ENCODE measurements at places on chromosomes 16 and 17.

- DNase-seq = no peak
These were observed 15.5 kb downstream of the MPO start for GRCh38 chr17:58265271-58265670.

- DNase-seq = no peak
These were observed 85.7 kb downstream of the TIMM22 start for GRCh38 chr17:1082579-1082978.

- DNase-seq = no peak
These were observed 10.3 kb upstream of the RNPS1 start for GRCh38 chr16:2278272-2278608.

- DNase-seq = no peak
These were observed 12.6 kb downstream of the UBN1 start for GRCh38 chr16:4859900-4860255.

DNA sequence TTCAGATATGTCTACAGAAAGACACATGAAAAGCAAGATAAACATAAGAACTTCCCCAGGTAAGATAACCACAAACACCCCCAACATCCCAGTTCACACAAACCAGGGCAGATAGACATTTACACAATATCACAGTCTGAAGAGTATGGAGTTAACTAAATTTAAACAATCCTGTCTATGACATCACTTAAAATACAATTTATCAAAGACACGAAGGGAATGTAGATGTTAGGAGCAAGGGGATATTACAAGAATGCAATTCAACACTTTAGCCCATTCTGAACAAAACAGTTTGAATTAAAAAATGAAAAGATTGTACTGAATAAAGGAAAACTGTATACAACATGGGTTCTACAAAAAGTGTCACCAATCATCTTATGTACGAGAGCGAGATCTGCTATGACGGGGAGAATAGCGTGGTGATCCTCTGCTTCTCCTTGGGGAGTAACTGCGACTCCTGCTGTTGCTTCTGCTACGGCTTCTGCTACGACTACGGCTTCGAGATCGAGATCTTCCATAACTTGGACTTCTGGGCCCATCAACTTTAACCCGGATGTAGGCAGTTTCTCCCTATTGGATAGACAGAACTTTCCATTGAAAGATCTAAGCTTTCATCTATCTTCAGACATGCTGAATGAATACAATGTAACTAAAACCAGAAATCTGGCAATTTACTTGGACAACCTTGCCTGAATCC, 1.9 kb downstream of the SRSF1 start:
- no peak for DNase-seq

DNA sequence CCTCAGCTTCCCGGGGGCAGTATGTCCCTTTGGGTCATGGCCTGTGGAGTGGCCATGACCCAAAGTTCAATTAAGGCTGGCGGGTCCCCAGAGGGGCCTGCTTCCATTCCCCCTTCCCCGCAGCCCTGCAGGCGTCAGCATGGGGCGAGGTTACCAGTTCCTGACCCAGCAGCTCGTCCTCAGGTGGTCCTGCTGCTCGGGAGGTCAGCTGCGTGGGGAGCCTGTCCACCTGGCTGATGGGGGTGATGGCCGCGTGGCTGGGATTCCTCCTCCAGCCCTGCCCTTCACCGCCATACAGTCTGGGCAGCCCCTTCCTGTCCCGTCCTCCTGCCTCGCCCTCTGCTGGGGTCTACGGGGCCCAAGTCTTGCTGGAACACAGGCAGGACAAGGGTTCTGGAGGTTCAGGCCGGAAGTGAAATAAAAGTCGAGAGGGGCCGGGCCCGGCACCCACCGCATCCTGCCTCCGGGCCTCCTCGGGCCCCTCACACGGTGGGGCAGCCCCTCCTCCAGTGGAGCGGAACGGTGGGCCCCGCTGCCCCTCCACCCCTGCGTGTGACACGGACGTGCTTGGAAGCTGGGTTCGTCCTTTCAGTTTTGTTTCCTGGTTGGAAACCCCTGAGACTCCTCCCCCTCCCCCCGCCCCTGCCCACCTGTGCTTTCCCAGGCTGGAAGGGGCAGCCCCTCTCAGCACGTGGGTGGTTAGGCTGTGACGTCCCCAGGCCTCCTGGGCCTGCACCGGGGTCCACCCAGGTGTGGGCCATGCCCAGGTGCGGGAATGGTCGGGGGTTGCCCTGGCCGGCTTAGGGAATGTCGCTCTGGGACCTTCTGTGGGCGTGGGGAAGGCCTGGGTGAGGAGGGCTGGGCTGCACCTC, 6.8 kb downstream of the UBALD2 start:
- DNase-seq = peak; percentile 85

GRCh38 chr17:40471846-40472732, 28.8 kb downstream of the IGFBP4 start:
- DNase-seq = no peak

DNA sequence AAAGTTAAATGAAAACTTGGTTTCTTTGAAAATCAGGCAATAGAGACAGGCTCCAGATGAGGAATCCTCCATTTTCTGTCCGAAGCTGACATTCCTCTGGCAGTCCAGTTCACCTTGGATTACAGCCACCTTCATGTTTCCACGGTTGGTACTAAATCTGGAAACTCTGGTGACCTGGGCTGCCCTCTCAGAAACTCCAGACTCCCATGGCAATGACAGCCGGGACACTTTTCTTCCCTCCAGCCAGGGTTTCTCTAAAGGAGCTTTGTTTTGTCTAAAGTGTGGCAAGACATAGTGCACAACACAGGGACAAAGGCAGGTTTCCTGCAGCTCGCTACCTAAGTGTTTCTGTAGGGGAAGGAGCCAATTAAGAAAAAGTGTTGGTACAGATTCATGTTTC, 36.0 kb downstream of the CLUAP1 start:
- DNase-seq = no peak

GRCh38 chr16:11619327-11619851, 32.7 kb upstream of the LITAF start:
- no peak for DNase-seq

DNA sequence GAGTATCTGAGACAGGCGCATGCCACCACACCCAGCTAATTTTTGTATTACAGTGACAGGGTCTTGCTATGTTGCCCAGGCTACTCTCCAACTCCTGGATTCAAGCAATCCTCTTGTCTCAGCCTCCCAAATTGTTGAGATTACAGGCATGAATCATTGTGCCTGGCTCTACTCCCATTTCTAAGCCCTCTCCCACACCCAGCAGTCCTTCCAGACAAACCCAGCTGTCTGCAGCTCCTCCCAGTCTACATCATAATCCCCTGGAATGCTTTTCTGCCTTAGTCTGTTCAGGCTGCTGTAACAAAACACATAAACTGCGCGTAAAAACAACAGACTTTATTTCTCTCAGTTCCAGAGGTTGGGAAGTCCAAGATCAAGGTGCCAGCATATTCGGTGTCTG, 144.5 kb downstream of the GRIN2A start:
- no peak for DNase-seq

GRCh38 chr16:2756288-2757015, 4.0 kb downstream of the SRRM2 start:
- no peak for DNase-seq

DNA sequence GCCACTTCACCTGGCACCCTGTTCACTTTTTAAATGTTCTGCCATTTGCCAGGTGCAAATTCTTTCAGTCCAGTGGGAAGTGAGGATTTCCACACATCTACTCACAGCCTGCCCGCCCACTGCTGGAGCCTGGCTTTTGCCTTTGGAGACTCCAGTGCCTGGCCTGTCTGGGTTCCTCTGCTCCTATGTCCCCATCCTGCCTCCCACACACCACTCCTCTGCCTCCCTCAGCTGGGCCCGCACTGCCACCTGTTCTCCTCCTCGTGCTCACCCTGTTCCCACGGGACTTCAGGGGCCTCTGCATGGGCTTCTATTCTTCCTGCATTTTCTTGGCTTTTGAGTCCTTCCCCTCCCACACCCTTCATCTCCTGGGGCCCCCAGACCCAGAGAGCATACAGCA, 7.9 kb upstream of the NDRG4 start:
- no peak for DNase-seq

- DNase-seq = no peak
These were observed 22.0 kb upstream of the HAS3 start for GRCh38 chr16:69083306-69083941.

DNA sequence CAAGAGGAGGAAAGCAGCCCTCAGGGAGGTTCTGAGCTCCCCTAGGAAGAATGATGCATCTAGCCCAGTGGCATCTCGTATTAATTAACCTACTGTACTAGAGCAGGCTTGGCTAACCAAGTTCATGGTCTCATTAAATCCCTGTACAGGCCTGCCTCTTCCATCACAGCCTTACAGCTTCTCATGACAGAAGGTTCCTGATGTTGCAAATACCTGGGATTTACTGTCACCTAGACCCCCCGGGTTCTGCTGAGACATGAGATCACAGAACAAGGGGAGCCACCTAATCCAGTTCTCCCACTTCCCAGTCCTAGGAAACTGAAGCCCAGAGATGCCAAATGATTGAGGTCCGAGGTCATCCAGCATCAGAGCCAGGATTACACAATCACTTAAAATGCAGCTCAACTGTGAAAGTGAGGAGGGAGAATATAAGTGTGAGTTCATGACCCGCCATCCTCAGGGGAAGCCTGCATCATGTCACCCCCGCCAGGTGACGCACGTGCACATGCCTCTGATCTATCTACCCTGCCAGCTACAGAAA, 23.9 kb downstream of the ACLY start:
- no peak for DNase-seq

DNA sequence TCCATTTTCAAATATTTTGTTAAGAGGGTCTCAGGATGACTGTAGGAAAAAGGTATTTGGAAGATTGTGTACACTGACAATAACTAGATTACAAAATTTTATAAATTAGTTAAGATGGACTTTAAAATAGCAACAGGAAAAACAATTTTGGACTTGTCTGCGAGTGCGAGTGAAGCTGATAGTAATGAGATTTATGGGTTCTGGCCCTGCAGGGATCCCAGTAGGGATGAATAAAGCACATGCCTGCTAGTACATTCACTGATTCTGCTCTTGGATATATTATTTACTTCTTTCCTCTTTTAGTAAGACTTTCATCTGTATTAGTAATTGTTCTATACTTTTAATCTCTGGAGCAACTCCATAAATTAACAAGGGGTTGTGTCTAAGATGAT, 28.2 kb downstream of the PRKCA start:
- no peak for DNase-seq

- no peak for DNase-seq
These were observed 279.0 kb upstream of the IRX5 start for GRCh38 chr16:54651440-54652195.

- DNase-seq = no peak
These were observed 19.6 kb upstream of the QRICH2 start for GRCh38 chr17:76327696-76328095.

GRCh38 chr16:55057866-55058265, 127.2 kb downstream of the IRX5 start:
- DNase-seq = no peak

- DNase-seq = no peak
These were observed 386.4 kb upstream of the TNRC6C start for GRCh38 chr17:77572065-77572601.

DNA sequence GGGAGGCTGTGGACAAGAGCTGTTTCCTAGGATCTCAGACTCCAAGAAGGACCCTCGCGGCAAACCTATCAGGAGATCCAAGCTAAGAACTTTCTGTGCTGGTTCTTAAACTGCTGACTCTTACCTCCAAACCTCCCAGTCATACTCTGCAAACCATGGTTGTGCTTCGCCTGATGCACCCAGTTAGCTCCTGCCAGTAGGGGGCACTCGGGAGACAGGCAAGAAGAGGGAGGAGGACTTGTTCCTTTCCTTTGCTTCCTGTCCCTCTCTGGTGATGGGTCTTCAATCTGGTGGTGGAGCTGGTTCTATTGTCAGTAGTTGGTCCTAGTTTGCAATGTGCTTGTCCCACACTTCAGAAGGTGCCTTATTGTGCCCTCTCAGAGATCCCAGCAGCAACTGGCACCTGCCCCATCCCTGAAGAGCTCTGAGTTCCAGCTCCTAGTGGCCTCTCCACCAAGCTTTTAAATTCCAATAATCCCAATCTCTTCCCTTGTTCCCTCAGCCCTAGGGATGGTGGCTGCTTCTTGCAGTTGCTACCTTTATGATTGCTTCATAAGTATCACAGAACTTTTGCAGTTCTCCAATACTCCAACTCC, 113.5 kb upstream of the RPL38 start:
- no peak for DNase-seq

GRCh38 chr16:59510008-59510424, 775.9 kb upstream of the GOT2 start:
- no peak for DNase-seq

DNA sequence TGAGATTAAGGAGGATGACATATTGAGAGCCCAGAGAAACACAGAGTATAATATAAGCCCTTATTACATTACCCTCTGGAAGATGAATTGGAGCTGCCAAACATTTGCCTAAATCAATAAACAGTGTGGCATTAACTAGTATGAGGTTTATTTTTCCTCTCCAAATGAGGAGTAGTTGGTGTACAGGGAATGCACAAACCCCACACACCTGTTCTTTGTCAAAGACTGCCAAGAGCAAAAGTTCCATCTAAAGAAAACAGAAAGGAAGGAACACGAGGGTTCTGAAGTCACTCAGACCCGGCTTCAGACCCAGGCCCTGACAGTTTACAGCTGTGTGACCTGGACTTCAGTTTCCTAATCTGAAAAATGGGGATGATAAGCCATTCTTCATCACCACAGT, 138.1 kb downstream of the SHISA9 start:
- no peak for DNase-seq

GRCh38 chr17:17021194-17021863, 20.9 kb upstream of the MPRIP start:
- DNase-seq = no peak

- no peak for DNase-seq
These were observed 1.8 kb downstream of the ZNF23 start for GRCh38 chr16:71460236-71460635.

GRCh38 chr16:15439102-15439501, 4.7 kb downstream of the BMERB1 start:
- DNase-seq = no peak

GRCh38 chr17:39809221-39809620, 54.9 kb downstream of the IKZF3 start:
- no peak for DNase-seq

DNA sequence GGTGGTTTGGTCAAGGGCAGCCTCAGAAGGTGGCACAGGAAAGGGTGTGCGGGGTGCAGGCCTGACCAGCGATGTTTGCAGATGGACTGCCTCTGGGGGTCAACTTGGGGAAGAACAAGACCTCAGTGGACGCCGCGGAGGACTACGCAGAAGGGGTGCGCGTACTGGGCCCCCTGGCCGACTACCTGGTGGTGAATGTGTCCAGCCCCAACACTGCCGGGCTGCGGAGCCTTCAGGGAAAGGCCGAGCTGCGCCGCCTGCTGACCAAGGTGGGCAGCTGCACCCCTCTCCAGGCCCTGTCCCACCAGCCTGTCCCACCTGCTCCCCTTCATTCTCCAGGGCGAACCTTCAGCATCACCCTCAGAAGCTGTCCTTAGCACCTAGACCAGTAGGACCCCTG, 12.5 kb downstream of the DHODH start:
- DNase-seq = no peak

- no peak for DNase-seq
These were observed 22.8 kb downstream of the SLFN5 start for GRCh38 chr17:35265566-35266141.

GRCh38 chr16:69566240-69566980, 644 bp downstream of the NFAT5 start:
- DNase-seq = peak; percentile 34

GRCh38 chr16:19481296-19481695, 40.6 kb downstream of the GDE1 start:
- no peak for DNase-seq

Measured in activated naive CD4-positive, alpha-beta T cell treated with anti-CD3 and anti-CD28 coated beads, Interleukin-2, amount 50 U/mL, for 16 hours (primary cell).